ENCODE measurements at places on chromosomes 1 and 21. TPM values are rescaled to one million over a fixed set of nuclear protein-coding genes. Genes with fewer than 3 reads are reported as not detected.

RIIAD1 gene
- not detected for total RNA-seq

PLOD1 gene
- 78.9 TPM for total RNA-seq

MYOG gene
- not detected for total RNA-seq

KRTAP8-1 gene
- not detected for total RNA-seq

NFASC gene
- total RNA-seq, result 1.1 TPM

RNU1-2 gene
- total RNA-seq, result not detected

LRP8 gene
- total RNA-seq, result 40.5 TPM

B3GALT2 gene
- not detected for total RNA-seq

Data from A549 treated with RU486 at 1 μM for 4 hours (cell line).